ENCODE measurements at places on chromosomes 3 and 15.

DNA sequence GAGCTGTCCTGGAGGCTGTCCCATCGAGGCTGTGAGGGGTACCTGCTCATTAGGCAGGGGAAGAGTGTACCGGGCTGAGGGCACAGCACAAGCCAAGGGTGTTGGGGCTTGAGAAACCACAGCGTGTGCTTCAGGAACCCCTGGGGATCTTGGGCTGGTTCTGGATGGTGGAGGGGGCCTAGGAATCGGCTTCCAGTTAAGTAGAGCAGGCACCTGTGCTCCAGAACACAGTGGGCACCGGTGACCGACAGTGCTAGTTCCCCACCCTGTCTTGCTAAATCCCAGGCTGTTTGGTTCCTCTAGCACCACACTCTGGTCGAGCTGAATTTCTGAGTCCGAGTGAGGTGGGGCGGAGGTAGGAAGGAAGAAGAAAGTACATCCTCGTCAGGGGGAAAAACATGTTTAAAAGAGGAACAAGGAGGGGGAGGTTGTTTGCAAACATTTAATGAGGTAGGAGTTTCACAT lies 29.1 kb downstream of the SLC6A6 start:
- no peak for DNase-seq

DNA sequence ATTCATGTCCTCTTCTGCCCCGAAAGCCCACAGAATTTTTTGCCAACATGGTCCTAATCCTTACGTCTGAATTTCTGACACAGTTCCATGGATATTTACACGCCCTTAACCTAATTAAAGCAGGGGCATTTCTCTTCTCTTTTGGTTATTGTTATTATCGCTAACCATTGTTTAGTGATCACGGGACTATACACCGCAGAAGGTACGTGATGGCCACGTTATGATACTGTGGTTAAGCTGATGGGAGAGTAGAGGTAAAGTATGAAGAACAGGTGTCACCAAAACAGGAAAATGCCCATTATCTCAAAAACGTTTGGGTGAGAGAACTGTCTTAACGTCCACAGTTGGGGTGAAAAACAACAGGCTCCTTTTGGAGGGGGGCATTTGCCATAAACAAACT lies 26.4 kb downstream of the CCR4 start:
- no peak for DNase-seq

- DNase-seq = no peak
Measured at GRCh38 chr3:1798711-1799405, 299.8 kb upstream of the CNTN4 start.

DNA sequence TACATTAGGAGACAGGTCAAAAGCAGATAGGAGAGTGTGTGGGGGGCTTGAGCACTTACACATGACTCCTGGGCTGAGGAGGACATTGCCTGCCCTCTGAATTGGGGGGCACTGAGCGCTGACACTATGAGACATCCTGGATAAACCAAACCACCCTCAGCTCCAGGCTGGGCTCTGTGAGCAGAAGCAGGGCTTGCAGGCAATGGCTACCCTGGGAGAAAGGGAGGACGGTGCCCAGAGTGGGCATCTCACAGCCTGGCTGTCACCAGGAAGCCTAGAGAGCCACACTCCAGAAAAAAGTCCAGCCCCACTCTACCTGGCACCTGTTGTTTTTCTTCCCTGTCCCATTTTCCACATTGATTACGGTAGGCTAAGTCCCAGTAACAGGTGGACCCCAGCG lies 8.2 kb upstream of the KLF13 start:
- no peak for DNase-seq

- DNase-seq = no peak
Measured at GRCh38 chr3:87246662-87247429, 19.7 kb downstream of the CHMP2B start.

- DNase-seq = peak; percentile 24
Measured at GRCh38 chr15:97961067-97961954, 808 bp downstream of the ARRDC4 start.

GRCh38 chr15:90459368-90459767 lies 70.4 kb upstream of the CRTC3 start:
- DNase-seq = no peak

DNA sequence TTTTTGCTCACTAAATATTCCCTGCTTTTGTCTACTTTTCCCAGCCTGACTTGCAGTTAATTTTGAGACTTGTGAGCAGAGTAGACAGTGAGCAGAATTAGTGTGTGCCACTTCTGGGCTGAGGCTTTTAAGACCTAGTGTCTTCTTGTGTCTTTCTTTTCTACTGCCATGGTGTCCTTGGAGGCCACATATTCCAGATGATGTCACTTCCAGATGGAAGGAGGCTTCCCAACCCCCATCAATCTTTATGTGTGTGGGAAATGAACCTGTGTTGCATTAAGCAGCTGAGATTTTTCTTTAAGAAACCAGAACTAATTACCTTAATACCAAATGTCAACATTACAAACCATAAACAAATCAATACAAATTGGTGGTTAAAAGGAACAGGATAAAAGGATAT lies 774.7 kb upstream of the ROBO1 start:
- no peak for DNase-seq

- DNase-seq = no peak
Measured at GRCh38 chr3:46138581-46138980, 69.5 kb downstream of the CCR1 start.

- DNase-seq = no peak
Measured at GRCh38 chr3:105759442-105760078, 109.3 kb downstream of the CBLB start.

GRCh38 chr3:32881624-32882023 lies 63.8 kb downstream of the TRIM71 start:
- DNase-seq = no peak

All from HCEC 1CT (cell line).